Spinal cord (tissue), 10 donors: ENCODE measurements at places on chromosomes 3 and 15. TPM values are rescaled to one million over a fixed set of nuclear protein-coding genes. Genes with fewer than 3 reads are reported as not detected.

Gene TRIM42
- total RNA-seq = not detected

Gene SLC51A
- total RNA-seq = 0.33 TPM

- no peak for DNase-seq
Measured at GRCh38 chr15:64861331-64861730, 19.6 kb downstream of the PLEKHO2 start.

- no peak for DNase-seq
Measured at GRCh38 chr3:39267631-39268548, 11.9 kb downstream of the CX3CR1 start.

DNA sequence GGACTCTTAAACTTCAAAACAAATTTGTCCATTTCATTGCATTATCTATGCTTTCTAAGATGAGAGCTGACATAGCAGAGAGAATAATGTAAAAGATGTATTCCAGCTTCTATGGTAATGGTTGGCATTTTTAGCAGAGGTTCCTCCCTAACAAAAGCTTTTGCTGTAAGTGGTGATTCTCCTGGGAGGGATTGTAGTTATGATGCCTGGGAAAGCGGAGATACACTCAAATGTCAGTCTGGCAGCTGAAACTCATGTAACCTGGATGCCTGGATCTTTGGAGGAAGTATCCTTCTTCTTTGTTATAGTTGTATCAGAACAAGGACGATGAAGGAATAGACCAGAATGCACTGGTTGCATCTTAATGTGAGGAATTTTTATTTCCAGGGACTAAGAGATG, 7.5 kb downstream of the CHL1 start:
- no peak for DNase-seq

DNA sequence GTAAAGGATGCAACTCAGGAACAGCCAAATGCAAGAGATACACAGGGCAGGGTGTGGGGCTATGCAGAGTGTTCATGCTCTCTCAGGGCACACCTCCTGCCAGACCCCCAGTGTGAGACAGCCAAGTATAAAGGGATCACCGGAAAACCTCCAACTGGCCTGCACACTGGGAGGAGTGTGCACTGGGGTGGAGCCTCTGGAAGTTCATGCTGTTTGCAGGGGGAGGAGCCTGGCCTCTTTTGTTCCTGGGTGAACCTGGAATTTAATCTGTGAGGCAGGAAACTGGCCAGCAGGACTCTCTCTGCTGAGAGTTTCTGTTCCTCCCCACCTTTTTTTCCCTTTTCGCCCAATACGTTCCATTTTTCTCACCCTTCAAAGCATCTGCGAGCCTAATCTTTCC, 204.1 kb downstream of the WNT5A start:
- no peak for DNase-seq
